ENCODE measurements at places on chromosomes 1 and 21. TPM values are rescaled to one million over a fixed set of nuclear protein-coding genes. Genes with fewer than 3 reads are reported as not detected.

Gene PHLDA3
- 163 TPM for total RNA-seq

Gene PDPN
- total RNA-seq: not detected

Gene BRDT
- total RNA-seq: not detected

Gene TMPRSS2
- 0.02 TPM for total RNA-seq
